Right ventricle myocardium superior (tissue), 1 donor: ENCODE measurements at places on chromosomes 1 and 21. TPM values are rescaled to one million over a fixed set of nuclear protein-coding genes. Genes with fewer than 3 reads are reported as not detected.

DNA sequence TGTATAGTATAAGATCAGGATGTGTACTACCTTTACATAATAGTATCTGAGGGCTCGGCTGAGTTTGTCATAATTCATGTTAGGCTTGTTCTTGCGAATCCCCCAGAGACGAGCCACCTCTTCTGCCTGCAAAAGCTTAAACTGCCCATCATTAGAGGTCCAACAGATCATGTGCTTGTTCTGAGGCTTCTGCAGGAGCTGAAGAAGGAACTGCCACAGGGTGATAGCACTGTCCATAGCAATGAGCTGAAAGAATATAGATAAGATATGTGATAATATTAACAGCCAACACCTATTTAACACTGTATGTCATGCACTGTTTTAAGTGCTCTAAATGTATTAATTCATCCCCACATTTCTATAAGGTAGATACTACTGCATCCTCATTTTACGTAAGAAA is 8.2 kb downstream of the ELK4 start:
- DNase-seq = no peak

DNA sequence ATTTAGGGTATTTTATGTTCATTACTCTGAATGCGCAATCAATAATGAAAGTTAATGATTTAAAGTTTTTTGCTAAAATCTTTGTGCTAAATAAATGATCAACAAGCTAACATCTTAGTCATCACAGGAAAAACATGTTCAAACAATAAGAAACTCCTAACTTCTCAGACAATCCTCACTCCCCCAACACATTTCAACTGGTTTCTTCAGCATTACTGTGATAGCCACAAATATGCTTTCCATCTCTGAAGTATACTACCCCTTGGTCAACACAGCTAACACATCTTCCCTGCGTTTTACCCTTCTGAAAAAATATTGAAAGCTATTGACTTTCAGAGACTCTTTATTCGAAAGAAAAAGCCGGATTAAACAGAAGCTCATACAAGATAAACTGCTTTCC is 85.8 kb downstream of the ZNF644 start:
- no peak for DNase-seq

- peak; percentile 47 for DNase-seq
Observed at GRCh38 chr1:63721531-63722189, 52.2 kb upstream of the ROR1 start.

The CTNNBIP1 gene
- total RNA-seq = 58.1 TPM

- no peak for DNase-seq
Observed at GRCh38 chr21:18248171-18248570, 3.5 kb downstream of the CHODL start.

DNA sequence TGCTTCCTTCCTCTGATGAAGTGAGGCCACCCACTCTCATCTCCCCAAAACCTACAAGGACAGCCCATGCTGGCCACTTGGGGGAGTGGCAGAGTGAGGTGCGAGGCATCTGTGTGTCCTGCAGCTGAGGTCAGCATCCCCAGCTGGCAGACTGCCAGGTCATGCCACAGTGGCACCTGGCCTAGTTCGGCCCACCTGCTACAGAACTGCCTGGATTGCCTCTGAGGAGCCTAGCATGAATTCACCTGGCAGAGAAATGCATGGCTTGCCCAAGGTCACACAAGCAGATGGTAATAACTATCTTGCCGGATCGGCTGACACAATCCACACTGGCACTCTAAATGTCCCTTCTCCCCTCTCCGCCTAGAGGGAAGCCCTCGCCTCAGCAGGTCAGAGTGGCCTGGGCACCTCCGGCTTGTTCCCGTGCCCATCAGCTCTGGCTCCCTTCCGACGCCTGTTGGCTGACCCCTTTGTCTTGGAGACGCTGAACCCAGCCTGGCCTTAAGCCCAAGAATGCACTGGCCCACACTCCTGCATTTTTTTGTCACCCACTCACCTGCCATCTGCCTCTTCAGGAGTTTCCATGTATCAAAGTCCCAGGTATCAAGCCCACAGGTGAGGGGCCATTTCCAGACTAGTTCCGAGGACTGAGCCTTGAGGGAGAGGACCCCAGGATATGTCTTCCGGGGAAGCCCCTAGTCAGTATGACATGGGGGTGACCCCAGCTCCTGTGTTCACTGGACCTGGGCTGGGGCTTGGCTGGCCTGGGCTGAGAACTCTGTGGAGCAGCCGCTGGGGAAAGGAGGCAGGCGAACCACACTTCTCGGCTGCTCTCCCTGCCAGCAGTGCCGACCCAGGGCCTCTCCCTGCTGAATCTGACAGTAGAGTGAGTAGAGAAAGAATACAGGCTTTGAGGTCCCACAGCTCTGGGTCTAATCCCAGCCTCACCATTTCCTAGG is 21.7 kb downstream of the ECE1 start:
- DNase-seq = peak; percentile 63

DNA sequence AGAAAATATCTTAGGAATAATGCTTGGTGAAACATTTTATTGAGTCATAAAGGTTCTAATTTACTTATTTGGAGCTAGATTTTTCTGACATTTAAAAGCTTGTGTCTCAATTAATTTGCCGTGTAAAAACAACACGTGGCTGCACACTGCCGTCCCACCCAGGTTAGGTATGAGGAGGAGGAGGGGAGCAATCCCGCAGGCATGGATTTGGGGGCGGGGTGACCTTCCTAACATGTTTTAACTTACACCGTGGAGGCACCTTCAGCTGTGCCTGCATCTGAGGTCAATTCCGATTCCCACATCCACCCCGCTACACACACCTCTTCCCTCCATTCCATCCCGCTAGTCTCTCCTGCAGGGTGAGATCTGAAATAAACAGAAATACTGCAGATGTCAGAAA is 28.5 kb upstream of the UMODL1 start:
- no peak for DNase-seq

The PDC gene
- total RNA-seq = not detected

DNA sequence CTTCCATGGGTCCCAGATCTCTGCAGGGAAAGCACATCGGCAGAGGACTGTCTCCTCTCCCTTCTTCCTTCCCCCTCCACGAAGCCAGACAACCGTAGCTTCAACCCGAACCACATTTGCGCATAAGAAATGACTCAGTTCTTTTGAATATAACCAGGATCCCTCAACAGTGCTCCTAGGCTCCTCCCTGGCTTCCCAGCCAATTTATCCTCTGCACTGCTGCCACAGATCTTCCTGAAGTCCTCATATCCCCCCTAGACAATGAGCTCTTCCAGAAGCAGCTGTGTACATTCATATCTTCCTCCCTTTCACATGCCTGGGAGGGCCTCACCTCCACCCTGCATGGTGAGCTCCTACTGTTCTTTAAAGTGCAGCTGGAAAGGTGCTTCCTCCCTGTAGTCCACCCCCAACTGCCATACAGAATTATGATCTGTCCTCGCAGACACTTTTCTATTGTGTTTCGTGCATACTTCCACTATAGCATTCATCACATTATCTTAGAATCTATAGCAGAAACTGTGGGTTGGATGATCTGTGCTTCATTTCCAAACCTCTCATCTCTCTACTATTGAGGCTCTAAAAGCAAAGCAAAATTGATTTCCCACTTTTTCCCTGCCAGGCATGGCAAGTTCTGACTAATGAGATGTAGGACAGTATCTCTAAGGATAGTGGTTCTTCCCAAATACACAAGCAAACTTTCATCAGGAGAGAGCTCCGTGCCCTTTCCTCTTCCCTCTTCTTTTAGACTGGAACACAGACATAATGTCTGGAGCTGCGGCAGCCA is 179.3 kb upstream of the HMGB4 start:
- no peak for DNase-seq

DNA sequence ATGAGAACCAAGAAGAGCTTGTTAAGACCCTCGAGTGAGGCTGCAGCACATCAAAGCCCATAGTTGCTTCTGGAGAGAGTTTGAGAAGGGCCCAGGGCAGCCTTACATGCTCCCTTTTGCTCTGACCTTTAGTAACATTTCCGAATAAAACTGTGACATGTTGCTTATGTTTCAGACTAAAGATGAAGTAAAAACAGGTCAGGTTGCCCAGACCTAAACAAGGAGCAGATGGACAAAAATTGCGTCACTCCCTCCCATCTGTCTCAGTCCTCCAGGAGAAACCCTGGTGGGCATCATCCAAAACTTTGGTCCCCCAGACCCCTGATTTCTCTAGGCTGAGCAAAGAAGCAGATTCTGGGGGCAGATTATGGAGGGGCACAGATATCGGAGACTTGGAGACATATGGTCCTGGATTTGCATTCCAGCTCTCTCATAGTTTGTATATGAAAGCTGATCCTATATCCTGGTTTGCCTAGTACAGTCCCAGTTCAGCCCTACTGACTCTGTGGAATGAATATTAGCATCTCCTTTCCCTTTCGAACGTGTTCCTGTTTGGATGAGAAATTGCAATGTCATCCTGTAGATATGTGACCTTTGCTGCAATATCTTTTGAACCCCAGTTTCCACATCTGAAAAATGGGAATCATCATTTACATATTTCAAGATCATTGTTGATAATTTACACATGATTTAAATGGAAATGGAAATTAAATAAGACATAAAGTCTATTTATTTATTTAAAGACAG is 304.9 kb upstream of the USP24 start:
- no peak for DNase-seq

DNA sequence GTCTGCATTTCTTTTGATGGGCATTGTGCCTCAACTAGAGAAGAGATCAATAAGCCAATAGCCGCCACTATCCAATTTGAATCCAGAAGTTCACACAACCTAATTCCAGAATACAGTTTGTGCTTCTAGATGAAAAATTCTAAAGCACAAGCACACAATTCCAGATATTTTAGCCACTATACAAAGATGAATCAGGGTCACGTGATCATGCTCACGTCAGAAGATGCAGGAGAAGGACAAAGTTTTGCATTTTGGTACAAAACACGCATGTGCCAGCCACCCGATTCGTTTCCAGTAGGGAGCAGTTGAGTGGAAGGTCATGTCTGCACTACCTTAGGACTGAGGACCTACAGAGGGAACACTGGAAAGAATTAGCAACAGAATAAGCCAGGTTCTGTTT is 3.6 kb downstream of the KCNJ15 start:
- DNase-seq = no peak

GRCh38 chr21:31426235-31426797 is 82.3 kb upstream of the TIAM1 start:
- no peak for DNase-seq
